ENCODE measurements at places on chromosomes 6 and 20.

GRCh38 chr6:142944124-142945048, 590 bp downstream of the HIVEP2 start:
- no peak for DNase-seq

GRCh38 chr6:133128191-133128590, 113.0 kb upstream of the EYA4 start:
- DNase-seq = no peak

GRCh38 chr6:37324131-37325033, 29.4 kb upstream of the RNF8 start:
- DNase-seq = no peak

GRCh38 chr6:41325446-41326066, 9.9 kb upstream of the NCR2 start:
- DNase-seq = no peak

- DNase-seq = peak; percentile 8
These were observed 6.7 kb upstream of the IFT52 start for GRCh38 chr20:43583982-43584432.

DNA sequence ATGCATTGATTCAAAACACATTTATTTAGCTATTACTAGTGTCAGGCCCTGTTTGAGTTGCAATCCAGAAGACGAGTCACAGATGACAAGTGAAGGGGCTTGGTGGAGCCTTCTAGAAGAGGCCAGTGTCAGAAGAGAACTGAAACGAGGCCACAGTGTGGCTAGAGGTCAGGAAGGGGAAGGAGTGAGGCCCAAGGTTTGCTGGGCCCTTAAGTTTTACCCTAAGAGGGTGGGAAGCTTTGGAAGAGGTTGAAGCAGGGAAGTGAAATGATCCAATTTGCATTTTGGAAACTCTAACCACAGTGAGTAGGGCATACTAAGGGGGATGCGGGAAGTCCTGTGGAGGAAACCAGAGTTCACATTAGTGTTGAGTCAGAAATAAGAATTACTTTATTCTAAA, 25.0 kb downstream of the TTK start:
- DNase-seq = no peak

GRCh38 chr6:137122612-137123011, 50.8 kb downstream of the IL22RA2 start:
- DNase-seq = no peak

DNA sequence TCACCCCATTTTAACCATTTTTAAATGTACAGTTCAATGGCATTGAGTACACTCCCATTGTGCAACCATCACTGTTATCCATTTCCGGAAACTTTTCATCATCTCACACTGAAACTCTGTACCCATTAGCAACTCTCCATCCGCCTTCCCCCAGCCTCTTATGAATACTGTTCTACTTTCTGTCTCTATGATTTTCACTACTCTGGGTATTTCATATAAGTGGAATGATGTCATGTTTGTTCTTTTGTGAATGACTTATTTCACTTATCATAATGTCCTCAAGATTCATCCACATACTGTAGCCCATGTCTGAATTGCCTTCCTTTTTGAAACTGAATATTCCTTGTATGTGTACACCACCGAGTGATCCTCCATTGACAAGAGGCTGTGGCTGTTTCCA, 92.9 kb upstream of the TOX2 start:
- DNase-seq = no peak

GRCh38 chr6:148250975-148251685, 91.5 kb upstream of the SASH1 start:
- no peak for DNase-seq

GRCh38 chr20:16313917-16314316, 259.3 kb downstream of the KIF16B start:
- no peak for DNase-seq

GRCh38 chr6:137657351-137657911, 163.2 kb upstream of the OLIG3 start:
- DNase-seq = no peak

DNA sequence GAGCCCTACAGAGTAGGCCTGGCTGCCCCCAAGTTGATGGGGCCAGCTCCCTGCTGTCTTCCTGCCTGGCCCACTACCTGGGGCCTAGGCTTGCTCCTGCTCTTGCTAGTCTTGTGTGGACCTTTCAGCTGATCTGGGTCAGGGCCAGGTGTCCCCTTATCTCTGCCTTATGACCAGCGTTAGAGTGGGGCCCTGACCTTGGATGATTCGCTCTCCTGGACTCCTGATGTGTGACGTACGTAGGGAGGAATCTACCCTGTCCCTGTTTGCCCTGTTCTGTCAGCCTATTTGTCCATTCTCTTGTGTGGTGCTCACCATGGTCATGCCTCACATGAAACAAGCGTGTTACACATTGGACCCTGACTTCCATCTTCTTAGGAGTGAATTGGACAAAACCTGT, 571.8 kb downstream of the QKI start:
- DNase-seq = no peak

GRCh38 chr20:22501566-22502344, 82.6 kb downstream of the FOXA2 start:
- no peak for DNase-seq

GRCh38 chr6:154457046-154457713, 53.3 kb downstream of the CNKSR3 start:
- no peak for DNase-seq

DNA sequence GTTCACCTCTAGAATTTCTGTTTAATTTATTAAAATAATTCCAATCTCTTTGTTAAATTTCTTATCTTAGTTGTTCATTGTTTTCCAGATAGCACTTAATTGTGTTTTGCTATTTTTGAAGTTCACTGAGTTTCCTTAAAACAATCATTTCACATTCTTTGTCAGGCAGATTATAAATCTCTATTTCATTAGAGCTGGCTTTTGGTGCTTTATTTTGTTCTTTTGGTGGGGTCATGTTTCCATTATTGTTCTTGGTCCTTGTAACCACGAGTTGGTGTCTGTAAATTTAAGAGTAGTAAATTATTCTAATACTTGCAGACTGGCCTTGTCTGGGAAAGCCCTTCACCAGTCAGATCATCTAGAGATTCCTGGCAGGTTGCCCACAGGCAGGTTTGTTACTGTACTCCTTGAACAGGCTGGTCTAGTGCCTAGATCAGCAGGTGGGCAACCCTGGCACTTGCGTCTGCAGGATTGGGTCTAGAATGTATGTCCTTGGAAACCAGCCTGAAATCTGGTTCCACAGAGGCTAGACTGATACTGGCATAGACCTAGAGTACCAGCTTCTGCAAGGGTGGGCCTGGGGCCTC, 110.4 kb downstream of the ADGB start:
- peak; percentile 16 for DNase-seq

DNA sequence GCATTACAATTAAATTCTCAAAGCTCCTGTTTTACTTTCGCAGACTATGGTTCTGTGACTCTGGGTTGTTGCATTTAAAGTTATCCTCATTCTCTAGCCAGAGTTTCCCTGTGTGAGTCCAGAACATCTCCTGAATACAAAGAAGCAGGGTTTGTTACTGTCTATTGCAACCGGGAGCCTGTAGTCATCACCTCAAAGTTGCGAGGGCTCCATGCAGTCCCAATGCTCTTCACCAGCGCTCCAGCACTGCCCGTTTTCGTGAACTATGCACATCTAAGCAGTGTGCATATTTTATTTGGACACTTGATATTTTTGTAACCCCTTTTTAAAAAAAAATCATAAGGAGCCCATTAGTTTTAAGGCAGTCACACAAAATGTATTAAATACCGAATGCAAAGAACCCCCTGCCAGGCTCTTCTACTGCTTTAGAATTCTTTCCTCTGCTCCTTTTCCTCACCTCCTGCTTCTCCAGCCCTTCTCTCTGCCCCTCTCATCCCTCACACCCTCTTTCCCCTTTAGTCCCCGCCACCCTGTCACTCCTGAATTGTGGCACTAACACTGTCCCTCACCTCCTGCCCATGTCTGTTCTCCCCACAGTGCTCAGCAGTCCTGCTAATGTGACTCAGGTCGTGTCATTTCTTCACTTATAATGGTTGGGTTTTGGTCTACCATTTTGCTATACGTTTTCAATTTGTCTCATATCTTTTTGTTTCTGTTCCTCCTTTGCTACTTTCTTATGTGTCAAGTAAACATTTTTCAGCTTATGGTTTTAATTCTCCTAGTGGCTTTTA, 1.1 kb upstream of the HLA-C start:
- no peak for DNase-seq

DNA sequence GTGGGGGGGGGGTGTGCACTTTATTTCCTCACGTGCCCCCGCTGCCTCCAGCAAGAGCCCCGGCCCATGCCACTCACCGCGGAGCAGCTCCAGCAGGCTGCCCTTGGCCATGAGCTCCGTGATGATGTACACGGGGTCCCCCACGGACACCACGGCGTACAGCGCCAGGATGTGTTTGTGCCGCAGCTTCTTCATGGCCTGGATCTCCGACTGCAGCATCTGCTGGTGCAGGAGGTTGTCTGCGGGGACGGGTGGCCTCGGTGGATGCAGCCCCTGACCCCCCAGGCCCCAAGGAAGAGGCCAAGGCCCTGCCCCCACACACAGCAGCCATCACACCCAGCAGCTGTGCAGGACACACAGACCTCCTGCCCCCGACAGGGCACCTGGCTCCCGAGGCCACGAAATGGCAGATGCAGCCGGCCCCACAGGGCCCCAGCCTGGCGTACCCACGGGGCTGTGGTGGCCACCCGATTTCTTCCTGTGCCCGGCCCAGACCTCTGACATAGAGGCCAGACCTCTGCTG, 4.7 kb downstream of the PTK6 start:
- DNase-seq = no peak

GRCh38 chr6:37704066-37704465, 6.4 kb upstream of the MDGA1 start:
- DNase-seq = no peak

DNA sequence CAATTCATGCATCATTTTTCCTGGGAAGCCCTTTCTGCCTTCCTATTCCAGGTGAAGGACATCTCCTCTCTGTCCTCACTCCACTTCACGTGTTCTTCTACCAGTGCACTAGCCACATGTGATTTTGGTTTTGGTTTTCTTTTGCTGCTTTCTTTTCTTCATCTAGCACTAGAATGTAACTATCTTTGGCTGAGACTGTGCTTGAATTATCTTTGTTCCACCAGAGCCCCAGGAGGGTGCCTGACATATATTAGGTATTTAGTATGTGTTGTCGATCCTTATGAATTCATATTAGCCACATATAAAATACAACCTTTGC, 79.9 kb downstream of the VGLL2 start:
- no peak for DNase-seq

DNA sequence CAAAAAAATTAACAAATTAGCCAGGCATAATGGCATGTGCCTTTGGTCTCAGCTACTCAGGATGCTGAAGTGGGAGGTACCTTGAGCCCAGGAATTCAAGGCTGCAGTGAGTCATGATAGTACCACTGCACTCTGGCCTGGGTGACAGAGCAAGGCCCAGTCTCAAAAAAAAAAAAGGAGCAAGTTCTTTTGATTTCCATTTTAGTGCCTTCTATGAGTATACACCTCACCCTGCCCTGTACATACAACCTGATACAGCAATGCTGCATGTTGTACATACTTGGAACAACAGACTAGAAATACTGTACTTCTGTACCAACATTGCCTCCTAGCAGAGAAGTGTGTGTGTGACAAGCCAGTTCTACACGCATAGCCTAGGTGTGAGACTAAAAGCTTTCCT, 97.3 kb upstream of the CARMIL1 start:
- DNase-seq = no peak

DNA sequence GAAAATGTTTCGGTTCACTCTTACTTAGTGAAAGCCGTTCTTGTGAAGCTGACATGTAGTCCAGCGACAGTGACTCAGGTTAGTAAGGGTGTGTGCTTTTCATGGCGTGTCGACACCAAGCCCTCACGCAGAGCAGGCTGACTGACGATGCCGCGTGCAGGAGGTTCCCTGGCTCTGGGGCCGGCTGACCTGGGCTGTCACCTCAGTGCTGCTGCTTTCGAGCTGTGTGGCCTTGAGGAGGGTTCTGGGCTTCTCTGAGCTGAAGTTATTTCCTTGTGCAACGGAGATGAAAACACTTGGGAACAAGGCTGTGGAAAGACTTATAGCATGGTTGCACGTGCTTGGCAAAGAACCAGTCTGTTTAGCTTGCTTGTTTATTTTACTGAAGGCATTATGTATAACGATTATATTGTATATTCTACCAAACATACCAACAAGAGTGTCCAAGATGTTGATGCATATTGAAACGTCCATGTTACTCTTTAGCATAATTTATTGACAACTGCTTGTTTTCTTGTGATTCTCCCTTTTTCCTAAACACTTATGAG, 59.2 kb downstream of the PHACTR3 start:
- no peak for DNase-seq

DNA sequence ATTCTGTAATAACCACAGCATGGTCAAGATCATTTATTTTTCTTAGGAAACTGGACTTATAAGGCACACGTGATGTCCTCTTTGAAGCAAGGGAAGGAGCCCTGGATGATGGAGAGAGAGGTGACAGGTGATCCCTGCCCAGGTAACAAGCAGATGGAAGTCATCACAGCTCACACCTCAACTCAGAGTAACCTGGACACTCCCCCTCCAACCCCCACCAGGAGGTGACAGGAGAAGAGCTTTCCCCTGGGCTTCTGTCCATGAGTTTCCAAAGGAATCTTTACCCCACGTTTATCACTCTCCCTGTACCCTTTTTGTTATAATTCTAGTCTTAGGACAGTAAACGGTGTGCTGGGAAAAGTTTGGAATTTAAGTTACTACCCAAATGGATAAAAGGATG, 28.4 kb downstream of the ZNF334 start:
- DNase-seq = no peak

GRCh38 chr6:65633501-65633900, 73.5 kb downstream of the EYS start:
- DNase-seq = no peak

GRCh38 chr20:62896526-62896925, 29.8 kb downstream of the DIDO1 start:
- DNase-seq = peak; percentile 48

DNA sequence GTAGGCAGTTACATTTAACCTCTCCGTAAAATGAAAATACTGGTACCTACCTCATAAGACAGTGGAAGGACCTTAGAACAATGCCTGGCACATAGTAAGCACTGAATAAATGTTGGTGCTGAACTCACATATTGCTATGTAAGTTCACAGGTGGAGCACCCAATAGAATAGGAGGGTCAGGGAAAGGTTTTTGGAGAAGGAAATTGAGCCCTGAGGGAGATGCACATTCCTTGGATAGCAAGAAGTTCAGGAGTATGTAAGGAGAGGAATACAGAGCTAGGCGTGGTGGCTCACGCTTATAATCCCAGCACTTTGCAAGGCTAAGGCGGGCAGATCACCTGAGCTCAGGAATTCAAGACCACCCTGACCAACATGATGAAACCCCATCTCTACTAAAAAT, 7.0 kb downstream of the UBE2C start:
- no peak for DNase-seq

GRCh38 chr20:61801857-61802442, 263.7 kb downstream of the TAF4 start:
- DNase-seq = no peak

DNA sequence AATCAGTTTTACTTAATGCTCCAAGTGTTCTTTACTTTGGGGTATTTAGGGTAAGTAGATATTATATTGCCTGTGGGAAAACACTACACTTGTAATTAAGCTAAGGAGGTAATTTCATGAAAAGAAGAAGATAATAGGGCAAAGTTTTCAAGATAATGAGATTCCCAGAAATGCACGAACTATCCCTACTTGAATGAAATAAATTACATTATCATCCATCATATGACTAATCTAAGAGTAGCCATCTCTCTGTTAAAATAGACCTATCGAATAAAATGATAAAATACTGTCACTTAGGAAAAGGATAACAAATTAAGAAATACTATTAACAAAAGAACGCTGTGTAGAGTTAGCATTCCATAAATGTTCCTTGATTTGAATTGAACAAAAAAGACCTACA, 135.1 kb upstream of the HDAC2 start:
- no peak for DNase-seq
